ENCODE measurements at places on chromosomes 7 and 10.

GRCh38 chr7:89223900-89224395 lies 428.4 kb upstream of the TEX47 start:
- no peak for DNase-seq

DNA sequence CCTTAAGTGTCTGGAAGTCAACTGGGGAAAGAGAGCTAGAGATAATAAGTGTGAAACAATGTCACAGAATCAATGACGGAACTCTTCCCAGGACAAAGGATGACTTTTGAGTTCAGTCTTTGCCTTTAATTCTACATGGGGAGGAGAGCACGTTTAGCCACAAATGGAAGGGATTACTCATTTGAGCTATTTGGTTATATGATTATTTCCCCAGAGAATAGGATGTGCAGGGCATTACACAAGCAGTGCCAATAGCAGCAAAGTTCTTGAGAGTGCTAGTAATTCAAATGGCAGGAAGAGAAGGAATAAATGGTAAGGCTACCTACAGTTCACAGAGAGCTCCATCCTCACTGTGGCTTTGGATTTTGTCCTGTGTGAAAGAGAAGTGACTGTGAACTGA lies 6.0 kb downstream of the EGFR start:
- no peak for DNase-seq

- DNase-seq, result no peak
These were observed 757 bp upstream of the PALS2 start for GRCh38 chr7:24572393-24572996.

- DNase-seq, result no peak
These were observed 42.8 kb downstream of the WIPI2 start for GRCh38 chr7:5232874-5233273.

DNA sequence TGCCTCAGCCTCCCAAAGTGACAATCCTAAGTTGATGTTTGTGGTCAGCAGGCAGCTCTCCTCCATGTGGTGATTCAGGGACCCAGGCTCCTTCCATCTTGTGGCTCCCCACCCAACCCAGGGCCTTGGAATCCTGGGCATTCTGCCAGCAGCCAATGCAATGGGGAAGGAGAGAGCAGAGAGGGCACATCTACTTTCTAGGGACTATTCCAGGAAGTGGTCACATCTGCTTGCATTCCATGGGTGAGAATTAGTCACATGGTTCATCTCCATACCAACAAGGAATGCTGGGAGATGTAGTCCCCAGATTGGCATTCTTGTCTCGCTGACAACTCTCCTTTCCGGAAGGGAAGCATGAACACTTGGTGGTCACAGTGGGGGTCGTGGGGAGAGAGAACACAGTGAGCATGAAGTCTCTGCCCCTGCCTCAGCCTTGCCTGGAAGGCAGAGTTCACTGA lies 9.9 kb upstream of the SRRM3 start:
- no peak for DNase-seq

DNA sequence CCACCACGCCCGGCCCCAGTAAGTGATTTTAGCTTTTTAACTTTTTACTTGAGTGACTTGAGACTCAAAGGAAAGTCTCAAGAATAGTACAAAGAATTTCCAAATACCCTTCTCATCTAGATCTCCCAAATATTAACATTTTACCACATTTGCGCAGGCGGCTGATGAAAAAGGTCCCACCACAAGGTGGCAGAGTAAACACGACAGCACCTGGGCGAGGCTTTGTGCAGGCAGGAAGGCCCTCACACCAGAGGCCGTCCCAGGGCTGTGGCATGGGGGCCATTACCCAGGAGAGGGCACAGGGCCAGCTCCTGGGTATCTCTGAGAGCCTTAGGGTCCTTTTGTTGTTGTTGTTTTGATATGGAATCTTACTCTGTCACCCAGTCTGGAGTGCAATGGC lies 50.0 kb upstream of the WIPI2 start:
- DNase-seq, result peak; percentile 45

DNA sequence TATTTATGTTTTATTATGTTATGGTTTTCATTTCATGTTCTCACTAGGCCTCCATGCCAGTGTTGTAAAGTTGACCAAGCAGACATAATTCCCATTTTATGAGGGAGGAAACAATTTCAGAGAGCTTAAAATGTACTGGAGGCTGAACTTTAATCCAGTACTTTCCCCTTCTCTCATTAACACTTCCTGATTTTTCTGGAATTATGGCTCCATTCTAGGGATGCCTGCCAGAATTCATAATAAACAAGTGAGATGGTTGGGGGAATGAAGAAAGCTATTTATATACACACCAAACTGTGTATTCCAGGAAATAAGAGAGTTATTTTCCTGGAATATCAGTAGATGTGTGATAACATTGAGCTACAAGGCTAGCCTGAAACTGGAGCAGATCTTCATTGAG lies 6.9 kb downstream of the TMEM236 start:
- no peak for DNase-seq

GRCh38 chr7:150373049-150373801 lies 4.6 kb downstream of the REPIN1 start:
- no peak for DNase-seq

DNA sequence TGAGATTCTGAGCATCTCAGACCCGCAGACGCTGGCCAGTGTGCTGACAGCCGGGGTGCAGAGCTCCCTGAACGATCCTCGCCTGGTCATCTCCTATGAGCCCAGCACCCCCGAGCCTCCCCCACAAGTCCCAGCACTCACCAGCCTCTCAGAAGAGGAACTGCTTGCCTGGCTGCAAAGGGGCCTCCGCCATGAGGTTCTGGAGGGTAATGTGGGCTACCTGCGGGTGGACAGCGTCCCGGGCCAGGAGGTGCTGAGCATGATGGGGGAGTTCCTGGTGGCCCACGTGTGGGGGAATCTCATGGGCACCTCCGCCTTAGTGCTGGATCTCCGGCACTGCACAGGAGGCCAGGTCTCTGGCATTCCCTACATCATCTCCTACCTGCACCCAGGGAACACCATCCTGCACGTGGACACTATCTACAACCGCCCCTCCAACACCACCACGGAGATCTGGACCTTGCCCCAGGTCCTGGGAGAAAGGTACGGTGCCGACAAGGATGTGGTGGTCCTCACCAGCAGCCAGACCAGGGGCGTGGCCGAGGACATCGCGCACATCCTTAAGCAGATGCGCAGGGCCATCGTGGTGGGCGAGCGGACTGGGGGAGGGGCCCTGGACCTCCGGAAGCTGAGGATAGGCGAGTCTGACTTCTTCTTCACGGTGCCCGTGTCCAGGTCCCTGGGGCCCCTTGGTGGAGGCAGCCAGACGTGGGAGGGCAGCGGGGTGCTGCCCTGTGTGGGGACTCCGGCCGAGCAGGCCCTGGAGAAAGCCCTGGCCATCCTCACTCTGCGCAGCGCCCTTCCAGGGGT lies 703 bp downstream of the RBP3 start:
- DNase-seq, result no peak

- DNase-seq, result no peak
These were observed at the start of gene CTTNBP2 for GRCh38 chr7:117873310-117874190. Gene CTTNBP2, minus strand, starts transcription at chr7:117873441. Its CDS starts 26 bp downstream, at chr7:117873415.

DNA sequence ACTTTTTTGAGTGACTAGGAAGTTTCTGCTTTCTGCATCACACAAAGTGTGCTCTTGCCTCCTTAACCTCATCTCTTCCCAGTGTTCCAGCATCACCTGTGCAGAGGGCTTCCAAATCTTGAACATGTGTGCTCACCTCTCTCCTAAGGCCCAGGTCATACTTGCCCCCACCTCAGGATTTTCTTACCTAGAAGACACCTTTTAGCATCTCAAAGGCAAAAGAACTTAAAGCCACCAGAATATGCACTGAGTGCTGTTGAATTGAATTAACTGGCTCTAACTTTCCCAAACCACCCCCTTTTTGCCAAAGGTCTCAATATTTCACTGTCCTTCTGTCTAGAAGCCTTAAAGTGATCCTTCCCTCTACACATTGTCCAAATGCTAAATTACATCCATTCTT lies 66.5 kb downstream of the SRI start:
- no peak for DNase-seq

DNA sequence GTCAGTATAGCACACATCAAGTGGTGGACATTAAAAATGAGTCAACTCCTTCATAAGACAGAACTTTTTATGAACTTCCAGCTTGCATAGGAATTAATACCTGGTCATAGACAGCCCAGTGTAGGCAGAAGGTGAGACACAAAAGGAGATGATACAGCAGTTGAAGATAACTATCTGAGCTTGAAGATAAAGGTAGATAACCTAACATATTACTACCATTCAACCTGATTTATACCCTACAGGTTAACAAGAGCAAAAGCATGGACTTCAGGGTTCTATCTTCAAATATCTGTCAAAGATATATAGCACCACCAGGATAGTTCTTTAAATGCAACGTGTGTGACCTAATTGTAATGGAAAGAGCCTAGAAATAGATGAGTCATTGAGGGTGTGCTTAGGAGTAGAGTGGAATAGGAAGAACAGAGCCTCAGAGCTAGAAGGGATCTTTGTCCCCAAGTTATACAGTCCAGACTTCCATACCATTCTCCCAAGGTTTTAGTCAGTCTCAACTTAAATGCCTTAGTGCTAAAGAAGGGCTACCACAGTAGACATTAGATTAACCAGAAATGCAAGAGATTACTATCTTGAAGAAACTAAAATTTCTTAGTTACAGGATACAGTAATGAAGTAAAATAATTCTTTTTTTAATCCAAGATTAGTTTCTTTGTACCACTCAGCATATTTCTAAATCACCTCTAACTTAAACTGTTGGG lies 9.2 kb downstream of the ZNF800 start:
- DNase-seq, result no peak

DNA sequence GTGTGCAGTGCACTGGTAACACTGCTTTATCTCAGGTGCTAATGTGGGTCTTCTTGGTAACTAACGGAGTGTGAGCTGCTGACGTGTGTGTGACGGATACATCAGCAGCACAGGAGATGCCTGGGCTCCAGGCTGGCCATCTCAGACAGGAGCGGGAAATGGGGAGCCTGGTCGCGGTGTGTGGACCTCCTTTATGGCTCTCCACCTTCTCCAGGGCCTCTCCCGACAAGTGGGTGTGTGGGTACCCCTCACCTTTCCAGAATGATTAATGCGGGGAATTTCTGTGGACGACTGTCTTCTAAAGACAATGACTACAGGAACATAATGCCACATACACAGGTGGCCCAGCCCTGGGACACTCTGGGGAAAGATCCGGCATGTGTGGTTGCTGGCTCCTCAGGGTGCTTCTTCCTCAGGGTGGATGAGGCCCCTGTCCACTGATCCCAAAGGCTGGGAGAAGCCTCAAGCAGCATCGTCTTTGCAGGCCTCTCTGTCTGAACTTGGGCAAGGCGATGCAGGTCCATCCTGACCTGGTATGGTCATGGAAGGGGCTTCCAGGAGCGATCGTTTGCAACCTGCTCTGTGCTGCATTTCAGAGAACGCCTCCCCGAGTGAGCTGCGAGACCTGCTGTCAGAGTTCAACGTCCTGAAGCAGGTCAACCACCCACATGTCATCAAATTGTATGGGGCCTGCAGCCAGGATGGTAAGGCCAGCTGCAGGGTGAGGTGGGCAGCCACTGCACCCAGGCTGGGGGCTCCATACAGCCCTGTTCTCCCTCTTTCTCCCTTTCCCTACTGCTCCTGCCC lies 20.3 kb upstream of the CSGALNACT2 start:
- DNase-seq, result no peak
